Umbilical cord (tissue), 2 donors: ENCODE measurements at places on chromosomes 16 and 17. TPM values are rescaled to one million over a fixed set of nuclear protein-coding genes. Genes with fewer than 3 reads are reported as not detected.

DNA sequence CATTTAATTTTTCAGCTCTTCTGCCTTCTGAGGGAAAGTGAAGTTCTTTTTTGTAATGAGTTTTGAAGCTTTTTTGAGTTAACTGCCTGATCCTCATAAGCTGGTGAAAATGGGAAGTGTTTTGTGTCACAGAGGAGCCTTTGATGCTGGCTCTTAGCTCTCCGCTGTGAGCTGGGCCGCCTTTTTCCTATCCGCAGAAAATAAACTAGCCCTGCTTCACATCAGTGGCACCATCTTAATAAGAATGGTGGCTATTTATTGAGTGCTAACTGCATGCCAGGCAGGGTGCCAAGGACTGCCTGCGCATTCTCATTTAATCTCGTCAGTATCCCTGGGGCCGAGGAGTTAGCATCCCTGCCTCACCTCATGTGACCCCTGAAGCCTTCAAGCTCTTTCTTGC, 309.0 kb downstream of the CPPED1 start:
- peak; percentile 92 for DNase-seq

- no peak for DNase-seq
Measured at GRCh38 chr16:67470359-67470758, 10.6 kb downstream of the ATP6V0D1 start.

DNA sequence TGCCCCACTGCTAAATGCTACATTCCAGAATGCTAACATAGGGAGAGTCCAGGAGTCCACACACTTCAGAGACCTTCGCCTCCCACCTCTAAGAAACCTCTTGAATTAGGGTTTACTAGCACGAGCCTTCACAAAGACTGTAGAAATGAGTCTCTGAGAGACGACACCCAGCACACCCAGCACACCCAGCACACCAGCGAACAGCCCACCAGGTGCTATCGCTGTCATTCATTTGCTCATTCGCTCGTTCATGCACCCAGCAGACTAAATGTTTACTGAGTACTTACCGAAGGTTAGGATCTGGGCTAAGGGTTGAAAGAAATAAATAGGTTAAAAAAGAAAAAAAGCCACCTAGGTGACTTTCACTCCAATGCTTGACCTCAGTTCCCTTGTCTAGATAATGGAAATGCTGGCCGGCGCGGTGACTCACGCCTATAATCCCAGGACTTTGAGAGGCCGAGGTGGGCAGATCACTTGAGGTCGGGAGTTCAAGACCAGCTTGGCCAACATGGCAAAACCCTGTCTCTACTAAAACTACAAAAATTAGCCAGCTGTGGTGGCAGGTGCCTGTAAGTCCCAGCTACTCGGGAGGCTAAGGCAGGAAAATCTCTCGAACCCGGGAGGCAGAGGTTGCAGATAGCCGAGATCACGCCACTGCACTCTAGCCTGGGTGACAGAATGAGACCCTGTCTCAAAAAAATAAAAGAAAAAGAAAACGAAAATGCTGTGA, 100.8 kb downstream of the ADCY9 start:
- no peak for DNase-seq

- DNase-seq = no peak
Measured at GRCh38 chr17:80952291-80952690, 39.4 kb upstream of the CHMP6 start.

DNA sequence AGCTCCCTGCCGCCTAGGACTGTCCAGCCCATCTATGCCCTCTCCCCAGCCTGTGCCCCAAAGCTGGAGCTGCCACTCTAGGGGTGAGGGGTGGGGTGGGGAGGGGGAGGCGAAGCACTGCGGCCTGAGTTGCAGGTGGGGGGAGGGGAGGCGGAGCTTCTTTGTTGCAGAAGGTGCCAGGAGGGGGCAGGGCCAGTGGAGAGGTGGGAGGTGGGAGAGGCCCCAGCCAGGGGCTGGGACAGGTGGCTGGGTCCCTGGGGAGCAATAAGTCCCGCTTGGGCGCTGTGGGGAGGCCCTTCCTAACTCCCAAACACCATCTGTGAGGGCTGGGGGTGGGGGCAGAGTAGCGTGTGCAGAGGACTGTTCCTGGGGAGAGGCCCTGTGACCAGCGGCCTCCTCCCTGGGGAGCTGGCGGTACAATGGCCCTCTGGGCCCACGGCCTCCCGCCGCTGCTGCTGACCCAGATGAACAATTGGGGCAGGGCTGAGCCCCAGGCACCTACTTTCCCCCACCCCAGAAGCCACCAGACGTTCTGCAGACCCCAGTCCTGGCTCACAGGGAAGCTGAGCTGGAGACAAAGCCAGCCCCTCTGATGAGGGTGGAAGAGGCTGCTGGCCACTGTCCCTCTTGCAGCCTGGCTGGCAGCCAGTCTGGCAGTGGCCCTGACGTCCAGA, 2.2 kb upstream of the NTN3 start:
- DNase-seq = peak; percentile 29

DNA sequence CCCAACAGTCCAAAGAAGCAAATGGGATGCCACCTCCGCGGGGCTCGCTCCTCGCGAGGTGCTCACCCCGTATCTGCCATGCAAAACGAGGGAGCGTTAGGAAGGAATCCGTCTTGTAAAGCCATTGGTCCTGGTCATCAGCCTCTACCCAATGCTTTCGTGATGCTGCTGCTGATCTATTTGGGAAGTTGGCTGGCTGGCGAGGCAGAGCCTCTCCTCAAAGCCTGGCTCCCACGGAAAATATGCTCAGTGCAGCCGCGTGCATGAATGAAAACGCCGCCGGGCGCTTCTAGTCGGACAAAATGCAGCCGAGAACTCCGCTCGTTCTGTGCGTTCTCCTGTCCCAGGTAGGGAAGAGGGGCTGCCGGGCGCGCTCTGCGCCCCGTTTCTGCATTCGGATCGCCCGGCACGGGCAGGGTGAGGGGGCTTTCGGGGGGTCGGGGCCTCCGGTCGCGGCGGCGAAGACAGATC, at the start of gene CDH13:
Gene CDH13 (plus strand): TSS at position 179 of the 471 bp plus-strand sequence.
- peak; percentile 43 for DNase-seq

DNA sequence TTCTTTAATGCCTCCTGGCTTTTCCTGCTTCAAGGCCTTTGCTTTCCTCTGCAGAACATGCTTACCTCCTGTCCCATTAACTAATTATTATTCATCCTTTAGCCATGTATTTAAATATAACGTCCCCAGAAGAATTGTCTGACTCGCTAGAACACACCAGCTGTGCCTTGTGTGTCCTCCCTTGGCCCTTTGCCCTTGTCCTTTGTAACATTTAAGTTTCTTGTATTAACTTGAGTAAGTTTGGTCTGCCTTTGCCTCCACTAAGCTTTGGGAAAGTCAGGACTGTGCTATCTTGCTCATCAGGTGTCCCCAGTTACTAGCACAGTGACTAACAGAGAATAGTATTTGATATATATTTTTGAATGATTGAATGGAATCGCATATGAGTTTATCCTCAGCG, 29.6 kb upstream of the ABCA9 start:
- DNase-seq = no peak

- DNase-seq = no peak
Measured at GRCh38 chr16:1432388-1433262, 1.7 kb downstream of the PERCC1 start.

Gene ZNF423
- total RNA-seq = 12.3 TPM

GRCh38 chr16:68093816-68094613, 8.8 kb downstream of the NFATC3 start:
- peak; percentile 36 for DNase-seq
